ENCODE measurements at places on chromosomes 16 and 17.
A peak's percentile ranks its signal among the peaks of the same experiment; 100 is the strongest.

DNA sequence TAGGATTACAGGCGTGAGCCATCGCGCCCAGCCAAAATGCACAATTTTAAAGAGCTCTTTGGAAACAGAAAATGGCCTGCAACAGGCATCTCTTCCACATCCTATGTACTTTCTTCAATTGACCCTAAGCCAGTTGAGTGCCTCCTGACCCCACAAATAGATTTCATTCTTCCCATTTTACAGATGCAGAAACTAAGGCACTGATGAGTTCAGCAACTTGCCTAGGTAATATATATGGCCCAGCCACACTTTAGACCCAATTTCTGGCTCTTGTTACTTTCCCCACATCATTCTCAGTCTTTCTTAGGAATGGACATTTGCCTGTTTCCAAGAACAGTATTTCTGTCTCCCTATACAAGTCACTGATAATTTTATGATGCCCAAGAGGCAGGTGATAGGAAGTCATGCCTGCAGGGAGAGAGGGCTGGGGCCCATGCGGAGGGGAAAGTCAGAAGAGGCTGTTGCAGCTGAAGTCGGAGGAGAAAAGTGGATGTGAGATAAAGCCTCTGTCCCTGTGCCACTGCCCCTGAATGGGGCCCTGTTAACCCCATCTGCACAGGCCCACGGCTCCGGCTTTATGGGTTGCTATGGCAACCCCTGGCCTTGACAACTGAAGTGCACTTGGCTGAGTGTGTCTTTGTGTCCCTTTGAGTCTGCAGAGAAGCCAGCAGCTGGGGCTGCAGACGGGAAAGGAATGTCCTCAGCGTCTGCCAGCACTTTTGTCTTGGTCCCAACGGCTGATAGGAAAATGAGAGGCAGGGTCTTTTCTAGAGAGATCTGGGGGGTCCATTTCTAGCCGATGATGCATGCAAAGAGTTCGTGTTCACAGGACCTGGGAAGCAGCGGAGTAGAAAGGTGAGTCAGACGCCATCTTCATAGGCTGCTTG lies 45.9 kb downstream of the ABAT start:
- DNase-seq, result no peak

GRCh38 chr17:72931163-72931562 lies 161.3 kb downstream of the SLC39A11 start:
- no peak for DNase-seq

DNA sequence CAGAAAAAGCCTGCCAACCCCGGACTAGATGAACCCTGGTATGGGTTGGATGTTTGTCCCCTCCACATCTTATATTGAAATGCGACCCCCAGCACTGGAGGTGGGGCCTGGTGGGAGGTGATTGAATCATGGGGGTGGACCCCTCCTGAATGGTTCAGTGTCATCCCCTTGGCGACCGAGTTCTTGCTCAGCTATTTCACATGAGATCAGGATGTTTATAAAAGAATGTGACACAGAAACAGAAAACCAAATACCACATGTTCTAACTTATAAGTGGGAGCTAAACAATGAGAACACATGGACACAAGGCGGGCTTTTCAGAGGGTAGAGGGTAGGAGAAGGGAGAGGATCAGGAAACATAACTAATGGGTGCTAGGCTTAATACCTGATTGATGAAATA lies 576.0 kb upstream of the HSBP1 start:
- DNase-seq, result no peak

GRCh38 chr17:8935191-8935590 lies 30.3 kb downstream of the PIK3R5 start:
- DNase-seq, result peak; percentile 82

DNA sequence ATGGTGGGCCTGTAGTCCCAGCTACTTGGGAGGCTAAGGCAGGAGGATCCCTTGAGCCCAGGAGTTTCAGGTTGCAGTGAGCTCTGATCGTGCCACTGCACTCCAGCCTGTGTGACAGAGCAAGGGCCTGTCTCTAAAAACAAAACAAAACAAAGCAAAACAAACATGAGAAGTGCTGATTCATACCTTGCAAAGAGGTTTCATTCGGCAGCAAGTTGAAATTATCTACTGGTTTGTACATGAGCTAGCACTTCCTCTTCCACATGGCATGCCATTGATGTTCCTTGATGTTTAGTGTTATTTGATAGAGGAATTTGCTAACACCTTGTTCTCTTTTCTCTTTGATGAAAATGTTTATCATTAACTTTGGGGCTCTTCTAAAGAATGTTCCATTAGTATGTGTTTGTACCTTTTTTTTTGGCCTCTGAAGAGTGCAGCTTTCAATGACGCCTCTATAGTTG lies 50.6 kb downstream of the SPECC1 start:
- DNase-seq, result no peak

GRCh38 chr17:50381260-50381815 lies 8.3 kb downstream of the EME1 start:
- DNase-seq, result no peak

- no peak for DNase-seq
Observed at GRCh38 chr16:64061621-64062020, 1060.2 kb downstream of the CDH11 start.

DNA sequence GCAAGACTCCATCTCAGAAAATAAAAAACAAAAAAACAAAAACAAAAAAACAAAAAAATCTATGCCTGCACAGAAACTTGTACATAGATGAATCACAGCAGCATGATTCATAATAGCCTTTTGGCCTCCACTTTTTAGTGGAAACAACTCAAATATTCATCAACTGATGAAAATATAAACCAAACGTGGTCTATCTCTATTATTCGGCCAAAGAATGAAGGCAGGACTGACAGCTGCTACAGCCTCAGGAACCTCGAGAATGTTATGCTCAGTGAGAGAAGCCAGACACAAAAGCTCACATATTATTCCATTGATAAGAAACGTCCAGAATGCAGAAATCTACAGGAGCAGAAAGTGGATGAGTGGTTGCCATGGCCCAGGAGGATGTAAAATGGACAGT lies 19.8 kb downstream of the PPL start:
- DNase-seq, result no peak

DNA sequence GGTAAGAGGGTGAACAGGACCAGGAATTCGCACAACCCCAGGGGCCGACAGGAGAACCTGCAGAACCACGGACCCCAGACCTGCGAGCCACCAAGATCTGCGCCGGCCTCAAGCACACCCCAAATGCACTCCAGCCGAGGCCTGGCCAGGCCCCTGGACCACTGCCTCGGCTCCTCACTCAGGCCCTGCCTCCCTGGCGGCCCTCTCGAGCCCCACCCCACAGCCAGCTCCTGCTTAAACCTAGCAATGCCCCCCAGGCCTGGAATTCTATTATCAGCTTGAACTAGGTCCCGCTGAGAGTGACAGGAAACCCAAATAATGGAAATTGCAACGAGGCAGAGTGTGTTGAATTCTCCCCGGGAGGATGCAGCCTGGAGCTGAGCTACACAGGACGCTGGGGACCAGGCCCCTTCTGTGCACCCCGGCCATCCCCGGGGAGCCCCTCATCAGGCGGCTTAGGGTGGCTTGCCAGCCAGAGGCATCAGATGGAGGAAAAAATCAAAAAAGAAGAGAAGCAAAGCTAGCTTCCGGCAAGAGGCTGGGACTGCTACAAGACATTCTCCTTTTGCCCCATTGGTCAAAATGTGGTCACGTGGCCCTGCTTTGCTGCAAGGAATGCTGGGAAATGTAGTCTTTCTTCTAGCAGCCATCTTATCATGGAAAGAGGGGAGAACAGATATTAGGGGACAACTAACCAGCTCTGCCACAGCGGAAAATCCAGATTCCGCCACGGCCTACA lies 2.4 kb upstream of the ENPP7 start:
- DNase-seq, result peak; percentile 91

DNA sequence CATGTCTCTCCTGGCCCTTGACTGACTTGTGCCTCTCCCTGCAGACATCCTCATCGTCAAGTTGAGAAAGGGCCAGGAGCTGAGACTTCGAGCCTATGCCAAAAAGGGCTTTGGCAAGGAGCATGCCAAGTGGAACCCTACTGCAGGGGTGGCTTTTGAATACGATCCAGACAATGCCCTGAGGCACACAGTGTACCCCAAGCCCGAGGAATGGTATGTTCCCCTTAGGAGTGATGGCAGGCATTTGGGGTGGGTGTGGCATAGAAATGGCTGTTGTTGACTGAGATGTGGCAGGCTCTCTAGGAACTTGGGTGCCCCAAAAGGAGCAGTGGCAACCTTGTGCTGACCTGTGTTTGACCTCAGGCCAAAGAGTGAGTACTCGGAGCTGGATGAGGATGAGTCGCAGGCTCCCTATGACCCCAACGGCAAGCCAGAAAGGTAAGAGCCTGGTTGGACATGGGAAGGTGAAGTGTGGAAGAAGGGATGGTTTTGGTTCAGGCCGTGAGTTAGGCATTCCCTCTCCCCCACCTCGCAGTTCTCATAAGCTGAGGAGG lies 7.5 kb downstream of the POLR2C start:
- DNase-seq, result no peak

GRCh38 chr17:80644536-80644935 lies 99.9 kb downstream of the RPTOR start:
- no peak for DNase-seq

DNA sequence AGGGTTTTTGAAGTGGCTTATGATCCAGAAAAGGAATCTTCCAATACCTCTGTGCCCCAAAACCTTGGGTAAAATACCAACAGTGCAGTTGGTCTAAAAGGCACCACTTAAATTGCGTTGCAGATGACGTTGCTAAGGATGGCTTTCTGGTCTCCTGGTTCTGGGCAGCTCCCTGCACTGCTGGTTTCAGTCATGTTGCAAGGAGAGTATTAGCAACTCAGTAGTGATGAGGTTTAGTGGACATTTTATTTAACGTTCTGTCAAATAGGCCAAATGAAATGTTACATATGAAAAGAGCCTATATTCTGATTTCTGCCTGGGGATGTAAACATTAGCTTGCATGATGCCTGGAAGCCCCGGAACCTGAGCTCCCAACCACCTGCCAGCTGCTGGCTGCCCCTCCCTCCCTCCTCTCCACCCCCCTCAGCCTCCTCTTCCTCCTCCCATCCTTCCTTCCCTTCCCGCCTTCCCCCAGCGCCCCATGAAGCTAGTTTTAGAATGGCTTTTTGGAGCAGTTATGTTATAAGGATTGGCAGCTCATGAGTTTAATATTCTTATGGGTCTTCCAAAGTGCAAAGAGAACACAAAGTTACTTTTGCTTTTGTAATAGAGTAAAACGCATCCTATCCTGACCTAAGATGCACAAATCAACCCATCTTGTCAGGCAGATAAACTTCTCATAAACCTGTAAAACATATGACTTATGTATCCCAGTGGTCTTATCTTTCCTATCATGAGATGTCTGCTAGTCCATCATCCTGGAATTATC lies 20.7 kb downstream of the CD7 start:
- no peak for DNase-seq

DNA sequence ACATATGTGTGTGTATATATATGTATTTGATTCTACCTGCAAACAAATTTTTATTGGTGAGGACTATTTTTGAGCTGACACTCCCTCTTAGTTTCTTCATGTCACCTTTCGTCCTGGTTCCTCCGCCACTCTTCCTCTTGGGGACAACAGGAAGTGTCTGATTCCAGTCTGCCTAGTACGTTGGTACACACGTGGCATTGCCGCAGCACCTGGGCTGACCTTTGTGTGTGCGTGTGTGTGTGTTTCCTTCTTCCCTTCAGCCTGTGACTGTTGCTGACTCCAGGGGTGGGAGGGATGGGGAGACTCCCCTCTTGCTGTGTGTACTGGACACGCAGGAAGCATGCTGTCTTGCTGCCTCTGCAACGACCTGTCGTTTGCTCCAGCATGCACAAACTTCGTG lies 29.4 kb upstream of the CACNG5 start:
- no peak for DNase-seq

- no peak for DNase-seq
Observed at GRCh38 chr17:3594976-3595375, 14.2 kb downstream of the TRPV1 start.

GRCh38 chr17:17440010-17440843 lies 36.6 kb upstream of the MED9 start:
- peak; percentile 76 for DNase-seq

- no peak for DNase-seq
Observed at GRCh38 chr17:3802461-3803307, 1.7 kb upstream of the ITGAE start.

DNA sequence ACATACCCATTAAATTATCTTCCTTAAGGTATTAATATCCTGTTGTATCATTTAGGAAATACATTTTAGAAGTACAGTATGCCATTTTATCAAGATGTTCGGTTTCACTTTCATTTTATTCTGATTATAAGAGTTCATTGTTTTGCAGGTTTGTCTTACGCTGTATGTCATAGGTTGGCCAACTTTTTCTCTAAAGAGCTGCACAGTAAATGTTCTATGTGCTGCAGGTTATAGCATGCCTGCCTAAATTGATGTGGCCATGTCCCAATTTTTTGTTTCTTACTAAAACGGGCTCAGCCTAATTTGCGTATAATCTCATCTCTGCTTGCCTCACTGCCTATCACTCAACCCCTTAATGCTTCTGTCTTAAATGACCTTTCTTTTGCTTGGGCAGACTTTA lies 126.4 kb downstream of the USP22 start:
- no peak for DNase-seq

- no peak for DNase-seq
Observed at GRCh38 chr17:74591503-74591902, 580 bp downstream of the CD300LD start.

DNA sequence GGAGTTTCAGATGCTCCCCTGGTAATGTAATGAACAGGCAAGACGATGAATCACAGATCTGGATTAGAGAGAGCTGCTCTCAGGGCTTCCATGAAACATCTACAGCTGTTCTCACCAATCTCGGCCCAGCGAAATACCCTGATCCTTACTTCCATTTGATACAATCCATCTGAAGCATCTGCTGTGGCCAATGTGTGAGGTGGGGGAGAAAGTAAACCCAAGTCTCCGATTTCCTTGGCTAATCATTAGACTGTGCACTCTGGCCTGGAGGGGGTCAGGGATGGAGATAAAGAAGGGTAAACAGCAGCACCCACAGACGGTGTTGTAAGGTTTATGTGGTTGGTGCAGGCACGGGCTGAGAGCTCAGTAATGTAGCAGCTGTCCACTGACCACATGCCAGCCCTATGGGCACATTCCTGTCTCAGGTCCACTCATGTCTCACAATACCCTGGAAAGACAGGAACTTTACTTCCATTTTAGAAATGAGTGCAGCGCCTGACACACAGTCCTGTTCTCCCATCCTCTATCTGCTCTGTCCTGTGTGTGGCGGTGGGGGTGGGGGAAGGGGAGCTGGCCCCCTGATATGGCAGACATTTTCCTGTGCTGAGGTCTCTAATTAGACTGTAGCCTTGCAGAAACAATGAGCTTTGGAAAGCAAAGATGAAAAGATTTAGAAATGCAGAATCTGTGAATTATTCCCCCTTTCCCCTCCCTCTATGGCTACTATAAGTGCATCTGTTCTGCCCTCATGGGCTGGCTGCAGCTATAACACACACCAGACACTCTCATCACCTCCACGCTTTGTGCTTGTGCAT lies 48.3 kb upstream of the ERN1 start:
- DNase-seq, result no peak

GRCh38 chr17:81968850-81969812 lies 8.1 kb upstream of the NOTUM start:
- DNase-seq, result no peak

Data from CD4-positive, alpha-beta T cell treated with Interleukin-4 for 4 hours (primary cell).